ENCODE measurements at places on chromosomes 5 and 9.

DNA sequence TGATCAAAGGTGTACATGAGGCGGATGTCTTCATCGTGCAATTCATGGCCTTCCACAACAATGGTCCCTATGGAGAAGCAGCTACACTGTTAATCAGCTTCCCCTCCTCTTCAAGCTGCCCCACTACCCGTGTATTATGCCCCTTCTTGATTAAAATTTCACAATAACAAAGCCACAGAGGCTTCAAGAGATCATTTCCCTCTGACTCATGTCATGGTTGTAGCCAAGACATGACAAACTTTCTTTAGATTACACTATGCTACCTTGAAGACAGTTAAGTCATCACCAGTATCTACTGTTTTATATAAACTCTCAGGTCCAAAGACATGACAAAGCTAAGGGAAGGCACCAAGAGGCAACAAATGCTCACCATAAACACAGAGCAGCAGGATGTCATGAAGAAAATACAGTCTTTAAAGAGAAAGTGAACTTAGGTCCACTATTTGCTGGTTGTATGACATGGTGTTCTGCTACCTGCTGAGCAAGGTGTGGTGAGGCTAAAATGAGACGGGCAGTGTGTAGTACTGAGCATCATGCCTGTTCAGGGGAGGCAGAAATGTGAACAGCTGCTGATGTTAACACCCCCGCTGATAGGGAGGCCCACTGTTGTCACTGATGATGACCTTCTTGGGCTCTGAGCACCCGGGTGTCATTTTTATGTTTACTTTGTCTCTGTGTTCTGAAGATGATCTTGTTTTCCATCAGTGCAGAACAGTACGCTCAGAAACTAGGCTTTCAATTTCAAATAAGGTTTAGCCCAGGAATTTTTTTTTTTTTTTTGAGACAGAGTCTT lies 48.3 kb downstream of the IARS1 start:
- no peak for DNase-seq

GRCh38 chr5:135030123-135030955 lies 3.7 kb downstream of the PITX1 start:
- no peak for DNase-seq

DNA sequence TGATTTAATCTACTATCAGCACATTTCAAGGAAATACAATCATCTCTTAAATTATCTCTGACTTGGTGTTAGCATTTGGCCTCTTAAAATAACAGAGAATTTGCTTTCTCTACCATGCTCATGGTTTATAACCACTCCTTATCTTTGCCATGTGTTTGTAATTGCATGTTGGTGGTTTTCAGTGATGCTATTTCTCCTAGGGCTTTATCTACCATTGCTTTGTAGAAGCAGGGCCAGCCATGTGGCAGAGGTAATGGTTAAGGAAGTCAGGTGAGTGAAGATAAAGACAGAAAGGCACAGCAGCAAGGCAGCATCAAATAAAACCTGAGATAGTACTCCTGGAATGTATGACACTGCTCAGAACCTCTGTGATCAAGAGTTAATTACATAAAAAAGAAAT lies 206.2 kb downstream of the FER start:
- DNase-seq, result no peak

DNA sequence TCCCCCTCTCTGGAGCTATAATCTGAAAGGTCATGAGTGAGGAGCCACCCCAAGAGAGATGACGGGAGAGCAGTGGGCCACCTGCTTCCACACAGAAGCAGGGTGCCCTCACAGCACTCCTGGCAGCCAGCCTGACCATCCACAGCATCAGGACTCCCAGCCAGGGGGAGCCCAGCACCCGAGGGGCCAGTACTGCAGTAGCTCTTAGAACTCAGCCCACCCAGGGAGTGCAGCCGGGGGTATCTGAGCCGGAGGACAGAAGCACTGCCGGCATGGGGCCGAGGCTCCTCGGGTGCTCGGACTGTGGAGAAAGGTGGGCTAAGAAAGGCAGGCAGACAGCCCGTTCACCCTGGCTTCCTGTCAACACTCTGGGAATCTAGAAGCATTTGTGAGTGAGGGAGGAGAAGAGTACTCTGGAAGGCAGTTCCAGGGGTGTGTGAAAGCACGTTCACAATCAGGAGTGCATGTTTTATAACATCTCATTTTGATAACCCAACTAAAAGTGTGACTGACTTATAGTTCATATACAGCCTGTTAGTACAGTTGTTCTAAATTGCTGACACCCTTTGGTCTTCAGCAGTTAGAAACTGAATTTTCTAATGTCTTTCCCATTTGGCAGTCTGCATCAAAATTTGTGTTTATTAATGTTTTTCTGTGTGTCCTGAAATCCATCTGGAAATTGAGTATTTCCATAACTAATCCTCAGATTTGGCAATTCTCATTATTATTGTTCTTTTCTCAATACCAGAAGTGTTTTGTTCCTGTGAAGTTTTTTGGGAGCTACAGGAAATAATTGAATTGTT lies 25.9 kb upstream of the ASPN start:
- no peak for DNase-seq

DNA sequence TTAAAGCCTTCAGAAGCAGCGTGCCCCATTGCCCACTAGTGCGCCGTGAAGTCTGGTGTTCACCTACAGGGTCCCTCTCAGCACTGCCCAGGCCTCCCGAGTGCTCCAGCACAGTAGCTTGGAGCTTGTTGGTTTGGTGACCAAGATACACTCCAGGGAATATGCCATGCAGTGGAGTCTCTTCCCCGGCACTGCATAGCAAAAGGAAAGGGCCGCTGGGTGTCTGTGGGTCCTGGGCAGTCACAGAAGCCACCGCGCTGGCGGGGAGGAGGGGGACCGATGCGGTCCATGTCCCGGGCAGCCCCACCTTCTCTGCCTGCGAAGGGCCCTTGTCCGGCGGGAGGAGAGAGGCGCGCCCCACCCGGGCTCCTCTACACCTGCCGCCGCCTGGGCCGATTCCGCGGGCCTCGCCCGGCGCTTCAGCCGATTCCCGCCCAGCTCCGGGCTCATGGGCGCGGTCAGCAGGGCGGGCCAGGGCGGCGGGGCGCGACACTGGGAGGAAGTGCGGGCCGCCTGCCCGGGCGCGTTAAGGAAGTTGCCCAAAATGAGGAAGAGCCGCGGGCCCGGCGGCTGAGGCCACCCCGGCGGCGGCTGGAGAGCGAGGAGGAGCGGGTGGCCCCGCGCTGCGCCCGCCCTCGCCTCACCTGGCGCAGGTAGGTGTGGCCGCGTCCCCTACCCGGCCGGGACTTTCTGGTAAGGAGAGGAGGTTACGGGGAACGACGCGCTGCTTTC lies at the start of gene SYK:
Gene SYK, plus strand, starts transcription at position 579 of the 732 bp plus-strand sequence. CDS start 42,080 bp downstream, outside the sequence.
- DNase-seq, result no peak

DNA sequence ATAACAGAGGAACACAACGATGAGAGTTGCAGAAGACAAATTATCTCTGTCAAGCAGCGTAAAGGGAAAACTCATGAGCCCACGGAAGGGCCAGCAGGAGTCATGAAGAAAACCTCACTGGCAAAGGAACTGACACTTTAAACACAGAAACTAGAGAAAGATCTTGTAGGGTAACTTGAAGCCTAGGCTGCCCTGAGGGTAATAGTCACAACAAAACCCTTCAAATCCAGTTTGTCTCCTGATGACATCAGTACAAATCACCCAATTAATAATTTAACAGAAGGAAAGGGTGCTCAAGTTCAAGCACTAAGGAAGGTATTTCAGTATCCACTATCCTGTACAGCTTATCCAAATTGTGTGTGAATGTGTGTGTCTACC lies 549.1 kb downstream of the MTRR start:
- DNase-seq, result no peak

DNA sequence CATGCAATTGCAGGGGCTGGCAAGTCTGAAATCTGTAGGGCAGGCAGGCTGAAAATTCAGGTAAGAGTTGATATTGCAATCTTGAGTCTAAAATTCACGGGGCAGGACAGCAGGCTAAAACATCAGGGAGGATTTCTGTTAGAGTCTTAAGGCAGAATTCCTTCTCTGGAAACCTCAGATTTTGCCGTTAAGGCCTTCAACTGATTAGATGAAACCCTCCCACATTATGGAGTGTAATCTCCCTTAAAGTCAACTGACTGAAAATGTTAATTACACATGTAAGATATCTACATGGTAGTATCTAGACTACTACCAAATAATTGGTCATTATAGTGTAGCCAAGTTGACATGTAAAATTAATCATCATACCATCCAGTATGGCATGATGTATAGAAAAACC lies 3.1 kb upstream of the ZNF169 start:
- DNase-seq, result no peak

DNA sequence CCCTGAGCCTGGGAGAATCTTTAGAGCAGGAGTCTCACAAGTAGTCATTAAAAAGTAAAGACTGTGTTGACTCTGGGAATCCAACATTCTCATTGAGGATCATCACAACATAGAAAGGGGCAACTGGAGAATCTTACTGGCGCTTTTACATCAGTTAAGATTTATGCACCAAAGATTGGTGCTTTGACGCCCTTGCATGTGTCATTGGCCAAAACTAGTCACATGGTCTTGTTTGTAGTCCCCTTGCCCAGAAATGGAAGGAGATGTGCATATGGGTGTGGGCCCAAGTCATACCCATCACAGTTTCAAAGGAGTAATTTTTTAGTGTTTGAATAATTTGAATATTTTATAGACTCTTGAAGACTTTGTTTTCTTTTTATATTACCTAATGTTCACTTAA lies 228.2 kb downstream of the PRR16 start:
- no peak for DNase-seq

- DNase-seq, result no peak
Measured at GRCh38 chr5:53029608-53030007, 40.5 kb downstream of the ITGA2 start.

DNA sequence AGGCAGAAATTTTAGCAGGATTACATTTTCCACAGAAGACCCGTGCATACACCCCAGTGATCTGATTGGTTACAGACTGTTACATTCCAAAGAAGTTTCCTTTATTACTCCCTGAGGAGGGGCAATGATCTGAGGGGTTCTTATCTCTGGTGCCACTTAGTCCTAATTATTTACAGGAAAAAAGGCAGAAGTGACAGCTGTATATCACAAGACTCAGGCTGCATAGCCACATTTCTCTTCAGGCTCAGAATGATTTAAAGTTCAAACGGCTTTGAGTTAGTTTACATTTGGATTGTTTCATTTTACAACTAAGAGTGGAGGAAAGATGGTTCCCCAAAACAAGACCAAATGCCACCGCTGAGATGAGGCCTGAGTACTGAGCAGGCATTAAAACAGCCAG lies 17.3 kb downstream of the NAIF1 start:
- no peak for DNase-seq
